ENCODE measurements at places on chromosomes 1 and 21. TPM values are rescaled to one million over a fixed set of nuclear protein-coding genes. Genes with fewer than 3 reads are reported as not detected.

CADM3 gene
- not detected for total RNA-seq

KRTAP10-8 gene
- total RNA-seq: not detected

TUFT1 gene
- 33.3 TPM for total RNA-seq

PHLDA3 gene
- 41.6 TPM for total RNA-seq

DCAF6 gene
- 74.7 TPM for total RNA-seq

DPYD gene
- 47.3 TPM for total RNA-seq

CLIC6 gene
- total RNA-seq: not detected

PPIAL4G gene
- not detected for total RNA-seq

TEDDM1 gene
- total RNA-seq: not detected

ATP1A2 gene
- under 0.01 TPM for total RNA-seq

RIT1 gene
- total RNA-seq: 52.2 TPM

IL23R gene
- not detected for total RNA-seq

KIF14 gene
- 10.8 TPM for total RNA-seq

DUSP23 gene
- total RNA-seq: 4.2 TPM

ADCY10 gene
- under 0.01 TPM for total RNA-seq

PRKAA2 gene
- total RNA-seq: 1.4 TPM

NBPF6 gene
- total RNA-seq: not detected

FAM72A gene
- total RNA-seq: 2.2 TPM

FCRL1 gene
- total RNA-seq: not detected

CRYAA gene
- total RNA-seq: not detected

HJV gene
- total RNA-seq: not detected

PRRX1 gene
- 65.4 TPM for total RNA-seq

CFAP107 gene
- total RNA-seq: not detected

PDZK1 gene
- 1.7 TPM for total RNA-seq

OR14K1 gene
- not detected for total RNA-seq

CELA3A gene
- total RNA-seq: not detected

FLG2 gene
- total RNA-seq: not detected

IQCC gene
- total RNA-seq: 2.2 TPM

GBP7 gene
- not detected for total RNA-seq

HSD3B1 gene
- not detected for total RNA-seq

MFAP2 gene
- 2.5 TPM for total RNA-seq

SGIP1 gene
- 27.1 TPM for total RNA-seq

PADI4 gene
- not detected for total RNA-seq

ELAPOR1 gene
- total RNA-seq: 0.28 TPM

LORICRIN gene
- total RNA-seq: not detected

CNTN2 gene
- 0.28 TPM for total RNA-seq

REN gene
- 0.54 TPM for total RNA-seq

C8B gene
- total RNA-seq: not detected

COX20 gene
- total RNA-seq: 26.9 TPM

ANGPTL3 gene
- total RNA-seq: not detected

PAQR7 gene
- 8.3 TPM for total RNA-seq

PEA15 gene
- 296 TPM for total RNA-seq

OLFM3 gene
- total RNA-seq: not detected

HUNK gene
- 1.1 TPM for total RNA-seq
